ENCODE measurements at places on chromosomes 13 and 19. TPM values are rescaled to one million over a fixed set of nuclear protein-coding genes. Genes with fewer than 3 reads are reported as not detected.

Gene SERPINE3
- total RNA-seq: not detected

- peak; percentile 59 for DNase-seq
These were observed 2.0 kb downstream of the OLFM2 start for GRCh38 chr19:9934132-9934950.

Gene CLC
- total RNA-seq: not detected

GRCh38 chr13:47549219-47549752, 451.8 kb downstream of the SUCLA2 start:
- DNase-seq: no peak

- DNase-seq: no peak
These were observed 5.1 kb downstream of the NFKBIB start for GRCh38 chr19:38904581-38905539.

Gene SHISA7
- total RNA-seq: 0.05 TPM

DNA sequence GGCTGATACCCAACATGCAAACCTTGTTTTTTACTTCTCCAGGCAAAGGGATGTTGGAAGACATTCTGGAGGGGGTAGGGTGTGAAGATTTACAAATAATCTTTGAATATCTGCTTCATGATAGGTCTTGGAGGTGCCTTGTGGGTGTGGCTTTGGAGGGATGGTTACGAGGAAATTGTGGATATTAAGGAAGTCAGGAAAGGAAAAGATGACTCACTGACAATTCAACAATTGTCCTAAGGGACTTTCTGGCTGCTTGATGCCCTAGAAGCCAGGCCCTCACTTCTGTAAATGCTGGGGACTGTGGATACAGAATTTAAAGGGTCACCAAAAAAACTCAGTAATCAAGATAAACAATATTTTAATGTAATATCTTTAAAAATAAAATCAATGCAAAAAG, 37.4 kb upstream of the ZNF527 start:
- DNase-seq: peak; percentile 18

- DNase-seq: no peak
These were observed 664.2 kb upstream of the SLC10A2 start for GRCh38 chr13:103730407-103730806.

DNA sequence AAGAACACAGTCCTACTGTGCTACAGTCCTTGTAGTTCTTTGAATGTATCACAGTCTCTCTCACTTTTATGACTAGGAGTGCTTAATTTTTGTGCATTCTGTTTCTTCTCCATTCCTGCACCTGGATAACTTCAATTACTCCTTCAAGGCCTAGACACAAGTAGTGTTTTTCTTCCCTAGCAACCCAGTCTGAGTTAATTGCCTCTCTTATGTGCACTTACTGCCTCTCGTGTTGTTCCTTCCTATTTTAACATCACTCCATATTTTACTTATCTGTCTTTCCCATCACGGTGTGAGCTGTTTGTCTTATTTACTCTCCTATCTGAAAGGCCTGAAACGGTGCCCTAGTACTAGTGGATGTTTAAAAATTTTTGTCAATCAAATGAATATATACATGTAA, 101.5 kb downstream of the HS6ST3 start:
- no peak for DNase-seq

DNA sequence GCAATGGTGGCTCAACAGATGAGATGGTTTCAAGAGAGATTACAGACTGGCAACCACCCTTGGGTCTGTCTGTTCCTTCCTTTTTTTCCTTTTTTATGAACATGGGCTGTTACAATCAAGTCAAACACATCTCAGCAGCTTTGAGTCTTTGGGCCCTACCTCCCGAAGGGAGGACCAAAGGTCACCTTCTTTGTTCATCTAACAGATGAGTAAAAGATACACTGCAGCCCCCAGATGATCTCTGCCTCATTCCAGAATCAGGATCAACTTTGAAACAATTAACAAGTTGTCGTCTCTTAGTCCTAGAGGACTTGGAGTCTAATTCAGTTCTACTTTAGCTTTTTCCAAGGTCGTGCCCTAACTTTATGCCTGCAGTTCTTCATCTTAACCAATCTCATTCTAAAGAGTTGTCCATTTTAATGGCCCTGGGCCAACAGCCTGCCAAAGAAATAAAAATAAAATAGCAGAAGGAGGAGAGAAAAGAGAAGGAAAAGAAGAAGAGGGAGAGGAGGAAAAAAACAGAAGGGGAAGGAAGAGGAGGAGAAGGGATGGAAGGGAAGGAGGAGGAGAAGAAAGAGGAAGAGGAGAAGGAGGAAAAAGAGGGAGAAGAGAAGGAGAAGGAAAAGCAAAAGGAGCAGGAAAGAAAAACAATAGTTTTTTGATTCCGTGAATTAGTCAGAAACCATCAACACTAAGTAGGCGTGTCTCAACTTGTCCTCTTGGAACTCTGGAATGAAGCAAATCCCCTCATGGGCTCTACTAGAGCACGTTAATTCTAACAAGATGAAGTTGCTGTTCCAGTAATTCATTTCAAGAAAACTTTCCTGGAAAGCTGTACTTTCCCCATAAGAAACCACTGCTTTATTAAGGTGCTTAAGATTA, 281.2 kb downstream of the FOXO1 start:
- DNase-seq: peak; percentile 78

- DNase-seq: no peak
These were observed 6.4 kb upstream of the PROZ start for GRCh38 chr13:113151745-113152690.

GRCh38 chr19:39677961-39678889, 22.5 kb downstream of the LGALS16 start:
- no peak for DNase-seq

DNA sequence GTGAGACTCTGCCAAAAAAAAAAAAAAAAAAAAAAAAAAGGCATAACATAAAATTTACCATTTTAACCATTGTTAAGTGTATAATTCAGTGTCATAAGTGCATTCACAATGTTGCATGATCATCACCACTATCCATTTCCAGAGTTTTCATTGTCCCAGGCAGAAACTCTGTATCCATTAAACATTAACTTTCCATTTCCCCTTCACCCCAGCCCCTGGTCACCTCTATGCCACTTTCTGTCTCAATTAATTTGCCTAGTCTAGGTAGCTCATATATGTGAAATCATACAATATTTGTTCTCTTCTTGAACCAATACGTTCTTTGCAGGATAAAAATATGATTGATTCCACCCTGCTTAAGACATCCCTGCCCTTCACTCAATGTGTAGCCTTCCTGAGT, 31.0 kb upstream of the VWA8 start:
- DNase-seq: no peak

Data from mammary epithelial cell (primary cell).